ENCODE measurements at places on chromosomes 4 and X. TPM values are rescaled to one million over a fixed set of nuclear protein-coding genes. Genes with fewer than 3 reads are reported as not detected.

ARR3 gene
- total RNA-seq: not detected

FAM47E gene
- 2.1 TPM for total RNA-seq

DCX gene
- 2.4 TPM for total RNA-seq

DNA sequence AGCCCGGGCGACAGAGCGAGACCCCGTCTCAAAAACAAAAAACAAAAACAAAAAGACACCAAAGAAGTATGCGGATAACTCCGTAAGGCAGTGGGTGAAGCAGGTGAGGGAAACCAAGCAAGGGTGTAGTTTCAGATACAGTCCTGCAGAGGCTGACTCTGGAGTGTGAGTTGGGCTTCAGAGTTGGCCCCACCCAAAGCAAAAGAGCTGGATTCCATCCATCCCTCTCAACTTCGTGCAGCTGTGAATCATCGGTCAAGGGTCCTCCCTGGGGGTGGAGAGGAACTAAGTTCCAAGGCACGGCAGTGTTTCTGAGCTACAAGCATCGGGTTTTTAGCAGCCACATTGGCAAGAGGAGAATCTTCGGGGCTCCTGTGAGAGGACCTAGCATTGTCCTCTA, 43.9 kb upstream of the FAM9A start:
- DNase-seq: peak; percentile 10

DNA sequence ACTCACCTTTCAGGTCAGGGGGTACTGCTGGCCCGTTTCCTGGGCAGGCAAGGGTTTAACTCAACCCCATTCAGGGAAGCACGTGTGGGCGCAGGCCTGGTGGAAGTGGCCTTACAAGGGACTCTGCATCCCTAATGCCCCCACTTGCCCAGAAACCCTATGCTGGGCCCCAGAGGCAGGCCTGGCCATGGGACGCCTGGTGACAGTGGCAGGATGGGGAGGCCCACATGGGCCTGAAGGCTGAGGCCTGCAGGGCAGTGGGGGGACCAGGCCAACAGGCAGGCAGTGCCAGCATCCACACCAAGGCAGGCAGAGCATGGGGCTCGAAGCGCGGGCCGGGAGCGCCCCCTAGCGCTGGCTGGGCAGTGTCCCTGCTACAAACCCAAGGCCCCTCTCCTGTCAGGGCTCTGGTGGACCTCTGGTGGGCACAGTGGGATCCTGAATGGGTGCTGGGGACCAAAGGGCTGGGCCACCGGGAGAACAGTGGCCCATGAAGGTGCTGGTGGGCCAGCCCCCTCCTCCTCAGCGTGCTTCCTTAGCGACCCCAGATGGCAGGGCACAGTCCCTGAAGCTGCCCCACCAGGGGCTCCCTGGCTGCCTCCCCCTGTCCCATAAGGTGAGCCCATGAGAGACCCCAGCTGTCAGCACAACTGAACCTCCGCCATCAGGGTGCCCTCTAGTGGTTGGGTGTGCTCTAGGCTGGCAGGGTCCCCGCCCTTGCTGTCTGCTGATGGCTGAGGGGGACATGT, 16.8 kb downstream of the FGFR3 start:
- DNase-seq: peak; percentile 49

- DNase-seq: no peak
Measured at GRCh38 chrX:107454302-107454701, 4.8 kb downstream of the FRMPD3 start.

DNA sequence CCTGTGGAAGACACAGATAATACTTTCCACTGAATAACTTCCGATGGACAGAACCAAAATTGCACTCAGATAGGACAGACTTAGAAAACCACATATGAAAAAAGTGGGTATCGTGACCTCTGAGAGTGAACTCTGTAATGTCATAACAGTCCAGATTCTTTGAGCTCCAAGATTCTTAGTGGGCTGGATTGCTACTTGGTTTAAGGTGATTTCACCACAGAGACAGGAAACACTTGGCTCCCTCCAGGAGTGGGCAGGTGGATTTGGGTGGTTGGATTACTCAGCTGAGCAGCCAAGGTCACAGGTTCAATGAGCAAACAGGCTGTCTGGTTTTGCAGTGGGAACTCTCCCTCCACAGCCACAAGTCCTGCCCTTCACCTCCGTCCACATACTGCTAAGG, 126.0 kb downstream of the AFAP1 start:
- DNase-seq: no peak

GAGE13 gene
- total RNA-seq: not detected

- no peak for DNase-seq
Measured at GRCh38 chrX:83101961-83102360, 406.1 kb upstream of the POU3F4 start.

FRMD7 gene
- 0.10 TPM for total RNA-seq

DNA sequence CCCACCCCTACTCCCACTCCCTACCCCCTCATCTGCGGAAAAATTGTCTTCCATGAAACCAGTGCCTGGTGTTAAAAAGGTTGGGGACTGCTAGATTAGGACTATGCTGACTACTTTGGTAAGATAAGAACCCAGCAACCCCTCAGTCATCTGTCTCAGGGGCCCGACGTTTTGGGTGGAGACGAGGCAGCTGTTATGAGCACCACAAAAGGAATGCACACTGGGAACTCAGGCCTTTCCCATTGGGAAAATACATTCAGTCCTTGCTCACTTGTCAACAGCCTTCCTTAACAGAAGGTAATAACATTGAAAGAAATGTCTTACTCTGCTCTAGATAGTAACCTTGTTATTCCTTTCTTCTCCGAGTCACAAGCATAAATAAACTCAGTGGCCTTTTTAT, 310.8 kb downstream of the AFF2 start:
- DNase-seq: no peak

- DNase-seq: no peak
Measured at GRCh38 chr4:152257601-152258066, 278.3 kb downstream of the FBXW7 start.

GPR34 gene
- total RNA-seq: 10.9 TPM

ATP1B4 gene
- total RNA-seq: 25.9 TPM

- DNase-seq: no peak
Measured at GRCh38 chr4:118396881-118397622, 44.2 kb upstream of the PRSS12 start.
